ENCODE measurements at places on chromosomes 7 and 10.

DNA sequence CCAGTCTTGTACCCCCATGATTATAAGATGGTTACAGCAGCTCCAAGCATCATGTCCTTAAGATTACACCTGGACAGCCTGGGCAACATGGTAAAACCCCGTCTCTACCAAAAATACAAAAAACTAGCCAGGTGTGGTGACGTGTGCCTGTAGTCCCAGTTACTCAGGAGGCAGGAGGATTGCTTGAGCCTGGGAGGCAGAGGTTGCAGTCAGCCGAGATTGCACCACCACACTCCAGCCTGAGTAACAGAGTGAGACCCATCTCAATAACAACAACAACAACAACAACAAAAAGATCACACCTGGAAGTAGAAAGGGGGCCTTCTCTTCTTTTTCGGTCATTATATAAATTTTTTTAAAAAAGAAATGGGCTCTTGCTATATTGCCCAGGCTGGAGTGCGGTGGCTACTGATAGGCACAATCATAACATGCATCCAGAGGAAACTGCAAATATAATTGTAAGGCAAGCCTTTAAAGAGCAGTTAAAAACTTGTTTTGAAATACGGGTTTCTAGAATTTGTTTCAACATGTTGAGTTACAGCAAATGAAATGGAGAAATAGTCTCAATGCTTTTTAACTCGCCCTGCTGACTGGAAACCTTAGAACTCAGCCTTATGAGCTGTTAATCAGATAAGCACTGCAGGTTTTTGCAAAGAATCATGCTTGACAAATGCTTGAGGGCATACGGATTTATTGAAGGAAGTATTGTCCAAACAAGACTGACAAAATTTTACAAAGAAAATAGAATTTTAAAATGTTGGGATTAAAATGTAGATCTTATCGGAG, 4.7 kb upstream of the ENTPD7 start:
- DNase-seq: no peak

- no peak for DNase-seq
These were observed 22.4 kb downstream of the STN1 start for GRCh38 chr10:103895411-103896186.

DNA sequence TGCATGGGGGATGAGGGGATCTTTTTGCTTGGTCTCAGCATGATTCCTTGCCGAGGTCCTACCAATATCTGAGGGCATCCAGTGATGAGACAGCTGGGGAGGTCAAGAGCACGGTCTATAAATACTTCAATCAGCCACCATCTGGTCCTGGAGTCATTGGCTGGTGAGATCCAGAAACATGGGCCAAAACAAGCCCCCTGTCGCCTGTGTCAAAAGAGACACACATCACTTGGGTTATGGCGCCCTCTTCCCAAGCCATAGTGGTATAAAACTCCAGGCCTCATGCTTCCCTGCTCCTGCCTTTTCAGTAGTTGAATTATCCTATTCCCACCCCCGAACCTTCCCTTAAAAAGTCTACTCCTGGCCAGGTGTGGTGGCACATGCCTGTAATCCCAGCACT, 60.9 kb downstream of the SLC35B4 start:
- no peak for DNase-seq

GRCh38 chr7:98357751-98358161, 43.1 kb downstream of the BAIAP2L1 start:
- DNase-seq: no peak

DNA sequence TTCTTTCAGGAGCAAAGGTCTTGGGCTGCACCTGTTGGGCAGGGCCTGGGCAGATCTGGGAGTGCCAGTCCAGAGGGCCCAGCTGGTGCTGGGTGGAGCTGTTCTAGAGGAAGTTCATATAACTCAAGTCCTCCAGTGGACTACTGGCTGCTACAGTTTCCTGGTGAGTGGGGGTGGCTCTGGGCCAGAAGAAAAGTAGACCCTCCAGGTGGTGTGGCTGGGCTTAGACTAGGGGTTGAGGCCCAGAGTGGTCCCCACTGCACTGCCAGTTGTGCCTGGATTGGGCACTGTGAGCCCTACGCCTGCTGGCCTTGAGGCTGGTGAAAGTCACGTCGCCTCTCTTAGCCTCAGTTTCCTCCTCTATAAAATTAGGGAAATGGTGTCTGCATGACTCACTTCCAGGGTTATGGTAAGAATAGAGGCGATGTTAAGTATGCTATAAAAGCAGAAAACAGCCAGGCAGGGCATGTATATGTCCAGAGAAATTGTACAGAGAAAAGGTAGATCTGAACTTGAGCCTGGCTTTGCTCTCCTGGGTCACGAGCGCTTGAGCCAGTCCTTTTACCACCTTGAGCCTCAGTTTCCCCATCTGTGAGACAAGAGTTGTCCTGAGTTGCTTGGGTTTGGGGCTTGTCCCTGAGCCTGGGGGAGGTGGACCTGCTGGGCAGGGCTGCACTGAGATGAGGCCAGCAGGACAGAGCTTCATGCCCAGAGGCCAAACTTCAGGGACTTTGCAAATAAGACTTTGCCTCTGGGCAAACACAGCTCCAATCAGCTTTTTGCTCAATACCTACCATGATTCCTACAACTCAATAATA, 3.8 kb upstream of the CLDN3 start:
- no peak for DNase-seq

- DNase-seq: no peak
These were observed 32.1 kb downstream of the GPR158 start for GRCh38 chr10:25206693-25207414.

DNA sequence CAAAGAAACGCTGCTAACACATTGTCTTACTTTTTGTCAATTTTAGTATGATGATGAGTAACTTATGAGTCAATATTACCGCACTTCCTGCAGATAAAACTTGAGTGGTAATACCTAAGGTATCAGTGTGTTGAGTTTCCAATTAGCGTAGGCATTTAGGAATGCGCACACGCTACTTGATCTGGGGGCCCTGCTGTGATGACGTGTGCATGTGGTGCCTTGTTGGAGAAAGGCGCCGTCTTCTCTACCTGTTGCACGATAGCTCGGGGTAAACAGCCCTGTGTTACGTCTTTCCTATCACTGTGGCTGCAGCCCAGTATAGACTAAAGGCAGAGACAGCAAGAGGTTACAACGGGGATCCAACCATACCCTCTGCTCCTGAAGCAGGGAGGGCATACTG, 476.8 kb upstream of the ADARB2 start:
- no peak for DNase-seq

- DNase-seq: no peak
These were observed 12.1 kb upstream of the SNX13 start for GRCh38 chr7:17952387-17952786.

- no peak for DNase-seq
These were observed 242.6 kb downstream of the GLRX3 start for GRCh38 chr10:130378556-130379400.

DNA sequence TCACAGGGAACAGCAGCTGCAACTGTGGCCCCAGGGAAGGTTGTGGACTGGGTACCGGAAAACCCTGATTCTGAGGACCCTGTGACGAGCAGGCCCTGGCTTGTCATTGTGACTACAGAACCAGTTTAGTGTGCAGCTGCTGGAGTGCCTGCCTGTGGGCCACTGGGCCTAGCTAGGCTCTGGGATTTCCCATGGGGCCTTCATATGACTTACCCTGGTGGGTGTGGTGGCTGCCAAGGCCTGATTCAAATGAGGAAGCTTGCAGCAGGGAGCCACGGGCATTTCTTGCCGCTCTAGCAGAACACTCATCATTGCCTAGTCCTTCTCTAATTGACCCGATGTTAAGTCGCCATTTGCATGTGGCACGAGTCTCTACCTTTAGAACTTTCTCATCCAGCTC, 14.7 kb upstream of the CAMK2G start:
- no peak for DNase-seq

DNA sequence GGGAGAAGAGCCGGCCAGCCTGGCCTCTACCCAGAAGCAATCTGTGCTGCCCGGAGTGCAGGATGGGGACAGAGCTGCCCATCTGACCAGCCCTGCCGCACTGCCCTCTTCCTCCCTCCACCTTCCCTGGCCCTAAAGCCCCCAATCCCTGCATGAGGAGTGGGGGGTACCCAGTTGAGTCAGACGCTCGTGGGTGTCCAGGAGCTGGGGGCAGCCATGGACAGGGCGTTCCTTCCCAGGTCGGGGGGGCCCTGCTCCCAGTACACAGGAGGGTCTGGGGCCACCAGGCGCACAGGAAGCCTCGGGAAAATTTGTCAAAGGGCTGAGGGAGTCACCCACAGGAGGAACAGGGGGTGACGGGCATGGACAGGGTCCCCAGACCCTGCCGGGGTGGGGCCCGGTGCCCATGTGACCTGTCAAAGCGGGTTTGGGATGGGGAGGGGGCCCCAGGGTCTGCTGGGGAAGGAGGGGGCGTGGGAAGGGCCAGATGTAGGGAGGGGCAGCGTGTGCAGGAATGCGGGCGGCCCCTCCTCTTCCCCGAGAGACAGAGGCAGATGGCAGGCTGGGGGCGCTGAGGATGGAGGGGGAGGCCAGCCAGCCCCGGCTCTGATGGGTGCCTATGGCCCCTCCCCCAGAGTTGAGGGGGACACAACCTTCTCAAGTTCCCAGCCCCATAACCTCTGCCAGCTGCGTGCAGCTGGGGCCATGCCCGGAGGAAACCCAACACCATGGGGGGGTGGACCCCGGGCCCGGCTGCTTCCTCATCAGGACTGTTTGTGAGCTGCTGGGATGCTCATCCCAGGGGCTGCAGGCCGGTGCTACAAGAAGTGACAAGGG, 21.5 kb upstream of the GRIFIN start:
- no peak for DNase-seq

DNA sequence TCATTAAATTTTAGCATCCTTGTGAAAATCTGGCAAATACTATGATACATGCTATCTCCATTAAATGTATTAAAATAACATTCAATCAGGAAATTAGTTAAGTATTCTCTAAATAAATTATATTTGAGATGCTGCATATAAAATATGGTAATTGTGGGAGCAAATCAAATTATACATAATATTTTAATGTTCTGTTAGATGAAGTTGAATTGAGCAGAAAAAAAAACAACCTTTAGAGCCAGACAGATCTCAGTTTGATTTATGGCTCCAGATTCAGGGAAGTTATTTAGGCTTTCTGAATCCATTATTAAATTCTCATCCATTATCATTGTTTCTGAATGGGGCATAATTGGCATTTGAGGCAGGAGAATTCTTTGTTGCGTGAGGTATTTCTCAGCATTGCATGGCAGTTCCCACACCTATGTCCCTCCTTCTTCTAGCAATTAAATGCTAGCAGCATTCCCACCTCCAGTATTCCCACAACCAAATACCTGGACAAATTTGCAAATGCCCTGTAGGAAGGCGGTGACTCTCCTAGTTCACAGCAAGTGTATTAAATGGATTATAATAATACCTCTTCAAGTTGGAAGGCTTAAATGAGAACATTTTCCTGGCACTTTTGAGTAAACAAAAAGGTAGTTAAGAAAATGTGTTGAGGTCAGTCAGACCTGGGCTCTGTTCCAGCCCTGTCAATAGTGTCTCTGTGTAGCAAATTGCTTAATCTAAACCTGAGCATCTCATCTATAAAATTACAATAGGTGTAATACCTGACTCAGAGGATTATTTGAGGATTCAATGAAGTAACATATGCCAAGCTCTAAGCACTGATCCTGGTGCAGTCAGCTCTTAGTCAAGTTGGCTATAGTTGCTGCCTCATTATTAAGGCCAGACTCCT, 108.9 kb downstream of the RNLS start:
- no peak for DNase-seq

DNA sequence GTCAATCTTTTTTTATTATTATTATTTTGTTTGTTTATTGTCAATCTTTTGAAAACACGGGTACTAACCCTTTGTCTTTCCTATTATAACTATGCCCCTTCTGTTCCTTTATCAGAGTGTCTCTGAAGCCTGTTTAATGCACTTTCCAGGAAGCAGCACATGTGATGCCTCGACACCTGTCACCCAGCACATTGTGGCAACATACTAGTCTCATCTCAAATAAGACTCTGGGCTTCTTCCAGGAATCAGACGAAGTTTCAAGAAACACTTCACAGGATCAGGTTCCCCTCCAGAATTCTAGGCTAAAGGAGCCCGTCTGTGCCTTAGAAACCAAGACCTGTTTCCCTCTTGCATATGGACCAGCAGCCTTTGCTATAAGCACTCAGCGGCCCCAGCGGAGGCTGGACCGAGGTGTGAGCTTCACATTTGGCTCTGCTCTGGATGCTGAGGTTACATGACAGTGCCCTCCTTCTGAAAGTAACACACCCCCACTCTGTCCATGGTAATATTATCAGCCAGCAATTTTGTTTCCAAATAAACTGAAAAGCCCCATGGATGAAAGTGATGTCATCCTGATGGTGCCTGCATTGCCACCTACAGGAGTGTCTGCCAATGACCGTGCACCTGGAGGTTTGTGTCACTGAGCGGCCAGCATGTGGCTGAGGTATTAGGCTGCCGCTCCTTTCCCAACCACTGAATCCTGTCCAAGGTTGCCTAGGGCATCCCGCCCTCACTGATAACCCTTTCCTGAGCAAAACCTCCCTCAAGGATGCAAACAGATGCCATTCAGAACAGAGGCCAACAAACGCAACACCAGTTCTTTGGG, 38.1 kb downstream of the MKI67 start:
- no peak for DNase-seq

DNA sequence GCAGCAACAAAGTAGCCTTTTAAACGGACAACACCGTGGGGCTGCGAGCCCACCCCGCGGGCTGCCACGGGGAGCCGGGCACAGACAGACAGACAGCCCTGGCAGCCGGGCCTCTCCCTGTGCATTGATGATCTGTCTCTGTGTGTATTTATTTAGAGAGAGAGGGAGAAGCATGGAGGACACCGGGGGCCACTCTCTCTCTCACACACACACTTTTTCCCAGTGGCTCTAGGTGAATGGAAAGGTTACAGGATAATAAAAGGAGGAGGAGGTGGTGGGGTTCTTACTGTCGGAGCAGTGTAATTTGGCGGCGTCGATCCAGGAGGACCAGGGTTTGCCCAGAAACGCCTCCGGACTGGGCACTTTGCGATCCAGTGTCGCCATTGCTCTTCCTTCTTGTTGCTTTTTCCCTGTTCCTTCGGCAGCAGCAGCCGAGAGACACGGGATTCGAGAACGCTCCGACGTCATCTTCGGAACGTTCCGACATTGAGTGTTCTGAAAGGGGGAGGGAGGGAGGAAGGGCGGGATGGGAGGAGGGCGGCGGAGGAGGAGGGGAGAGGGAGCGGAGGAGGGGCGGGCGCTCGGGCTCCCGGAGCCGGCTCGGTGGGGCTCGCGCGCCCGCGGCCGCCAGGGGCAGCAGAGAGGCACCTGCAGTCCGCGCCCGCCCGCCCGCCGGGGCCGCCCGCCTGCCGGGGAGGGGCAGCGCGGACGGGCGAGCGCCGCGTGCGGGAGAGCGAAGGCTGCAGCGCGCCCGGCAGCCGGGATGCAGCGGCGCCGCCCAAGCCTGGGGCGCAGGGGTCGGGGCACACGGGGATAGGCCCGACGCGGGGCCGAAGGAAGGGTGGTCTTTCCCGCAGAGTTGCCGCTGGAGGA, at the start of gene ATXN7L1:
TSS of gene ATXN7L1 (minus strand) at position 509 of the 873 bp plus-strand sequence. CDS start at position 468, 41 bp downstream.
- peak; percentile 87 for DNase-seq

- DNase-seq: no peak
These were observed 232.4 kb upstream of the MYO3A start for GRCh38 chr10:25701652-25702051.

- DNase-seq: no peak
These were observed 184.7 kb downstream of the MAD1L1 start for GRCh38 chr7:2048006-2048405.

DNA sequence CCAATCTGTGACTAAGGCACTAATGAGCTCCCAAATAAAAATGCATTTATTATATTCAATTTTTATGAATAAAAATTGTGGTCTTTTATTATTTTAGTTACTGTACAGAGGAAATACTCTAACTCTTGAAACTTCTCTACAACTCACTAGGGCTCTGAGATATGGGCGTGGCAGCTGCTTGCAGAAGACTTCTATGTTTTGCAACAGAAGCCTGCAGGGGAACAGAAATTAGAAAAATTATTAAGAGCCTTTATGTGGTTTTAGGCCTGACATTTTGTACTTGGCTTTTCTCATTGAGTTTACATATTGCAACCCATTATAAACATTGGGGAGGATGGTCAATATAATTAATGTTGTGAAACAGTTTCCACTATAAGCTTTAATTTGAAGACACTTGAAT, 581.4 kb downstream of the TNS3 start:
- DNase-seq: no peak

Measured in germinal center (tissue), 1 donor.